Neural progenitor cell (in vitro differentiated cells): ENCODE measurements at places on chromosomes 2 and 18.

DNA sequence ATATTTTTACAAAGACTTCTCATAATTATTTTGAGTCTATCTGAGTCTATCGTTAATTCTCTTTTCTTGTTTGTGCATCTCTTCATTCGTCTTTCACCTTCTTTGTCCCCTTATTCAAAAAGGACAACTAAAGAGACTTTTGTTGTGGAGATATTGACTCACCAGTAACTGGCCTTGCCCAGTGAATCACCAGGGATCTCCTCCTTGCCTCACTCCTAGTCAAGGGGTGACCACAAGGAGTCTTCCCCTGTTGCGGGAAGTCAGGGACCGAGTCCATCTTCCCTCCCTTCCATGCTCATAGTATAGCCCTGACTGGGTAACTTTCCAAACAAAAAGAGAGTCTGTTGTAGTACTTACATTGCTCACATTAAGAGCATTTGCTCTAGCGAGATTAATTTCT is 158.9 kb downstream of the NEB start:
- DNase-seq: no peak

- no peak for DNase-seq
Observed at GRCh38 chr2:239226677-239227581, 173.9 kb downstream of the HDAC4 start.

- DNase-seq: no peak
Observed at GRCh38 chr2:122683018-122683417, 927.6 kb downstream of the TSN start.

DNA sequence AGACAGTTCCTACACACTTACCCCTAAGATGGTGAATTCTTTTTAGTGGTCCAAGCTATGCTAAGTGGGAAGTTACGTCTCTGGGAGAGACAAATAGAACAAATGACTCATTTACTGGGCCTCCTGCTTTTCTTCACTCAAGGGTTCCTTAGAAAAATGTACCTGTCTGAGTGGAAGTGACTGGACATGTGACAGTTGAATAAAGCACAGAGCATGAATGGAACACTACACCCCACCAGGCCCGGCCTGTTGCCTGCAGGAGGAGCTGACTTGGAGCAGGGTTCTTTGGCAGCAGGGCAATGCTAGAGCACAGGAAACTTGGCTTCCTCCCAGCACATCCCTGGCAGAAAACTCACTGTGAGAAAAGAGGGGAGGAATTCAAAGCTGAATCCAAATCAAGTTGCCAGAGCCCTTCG is 451.0 kb upstream of the SETBP1 start:
- no peak for DNase-seq

GRCh38 chr18:22640281-22640842 is 222.6 kb upstream of the CTAGE1 start:
- no peak for DNase-seq

DNA sequence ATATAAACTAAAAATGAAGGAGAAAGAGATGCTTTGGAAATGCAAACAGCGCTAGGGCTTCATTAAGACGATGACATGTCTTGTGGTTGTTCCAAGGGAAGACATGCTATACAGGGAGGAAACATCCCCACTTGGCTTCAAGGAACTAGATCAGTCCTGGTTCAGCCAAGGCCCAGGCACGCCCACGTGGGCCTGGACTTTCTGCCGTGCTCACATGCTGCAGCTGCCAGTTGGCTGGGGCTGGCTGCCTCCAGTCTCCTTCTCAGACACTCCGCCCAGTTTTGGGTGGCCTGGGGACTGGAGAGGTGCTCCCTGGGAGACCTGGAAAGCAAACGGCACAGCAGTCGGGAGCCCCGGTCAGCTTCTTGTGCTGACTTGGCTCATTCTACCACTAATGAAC is 109.6 kb downstream of the GLI2 start:
- no peak for DNase-seq

DNA sequence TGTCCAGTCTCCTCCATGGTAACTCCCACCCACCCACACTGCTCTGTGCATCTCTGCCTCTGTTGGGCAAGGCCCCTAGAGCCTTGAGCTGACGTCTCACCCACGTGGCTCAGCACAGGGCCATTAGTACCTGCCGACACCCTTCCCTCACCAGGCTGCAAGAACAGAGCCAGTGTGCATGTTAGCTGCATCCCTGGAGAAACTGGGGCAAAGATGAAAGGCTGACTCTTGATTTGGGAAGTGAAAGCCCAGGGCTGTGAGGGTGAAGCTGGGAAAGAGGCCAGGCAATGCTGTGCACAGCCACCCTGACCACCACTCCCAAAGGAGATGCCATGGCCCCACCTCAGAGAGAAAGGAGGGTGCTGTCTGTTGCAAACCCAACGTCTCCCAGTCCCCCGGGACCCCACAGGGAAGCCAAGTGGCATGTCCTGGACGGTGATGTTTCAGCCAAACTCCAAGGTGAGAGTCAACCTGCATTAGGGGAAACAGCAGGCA is 20.0 kb upstream of the HPCAL1 start:
- no peak for DNase-seq

- no peak for DNase-seq
Observed at GRCh38 chr2:74450570-74451190, 4.2 kb upstream of the INO80B start.

- DNase-seq: peak; percentile 30
Observed at GRCh38 chr18:3466872-3467271, 16.9 kb downstream of the TGIF1 start.

GRCh38 chr2:19671916-19672315 is 229.9 kb downstream of the TTC32 start:
- DNase-seq: no peak

DNA sequence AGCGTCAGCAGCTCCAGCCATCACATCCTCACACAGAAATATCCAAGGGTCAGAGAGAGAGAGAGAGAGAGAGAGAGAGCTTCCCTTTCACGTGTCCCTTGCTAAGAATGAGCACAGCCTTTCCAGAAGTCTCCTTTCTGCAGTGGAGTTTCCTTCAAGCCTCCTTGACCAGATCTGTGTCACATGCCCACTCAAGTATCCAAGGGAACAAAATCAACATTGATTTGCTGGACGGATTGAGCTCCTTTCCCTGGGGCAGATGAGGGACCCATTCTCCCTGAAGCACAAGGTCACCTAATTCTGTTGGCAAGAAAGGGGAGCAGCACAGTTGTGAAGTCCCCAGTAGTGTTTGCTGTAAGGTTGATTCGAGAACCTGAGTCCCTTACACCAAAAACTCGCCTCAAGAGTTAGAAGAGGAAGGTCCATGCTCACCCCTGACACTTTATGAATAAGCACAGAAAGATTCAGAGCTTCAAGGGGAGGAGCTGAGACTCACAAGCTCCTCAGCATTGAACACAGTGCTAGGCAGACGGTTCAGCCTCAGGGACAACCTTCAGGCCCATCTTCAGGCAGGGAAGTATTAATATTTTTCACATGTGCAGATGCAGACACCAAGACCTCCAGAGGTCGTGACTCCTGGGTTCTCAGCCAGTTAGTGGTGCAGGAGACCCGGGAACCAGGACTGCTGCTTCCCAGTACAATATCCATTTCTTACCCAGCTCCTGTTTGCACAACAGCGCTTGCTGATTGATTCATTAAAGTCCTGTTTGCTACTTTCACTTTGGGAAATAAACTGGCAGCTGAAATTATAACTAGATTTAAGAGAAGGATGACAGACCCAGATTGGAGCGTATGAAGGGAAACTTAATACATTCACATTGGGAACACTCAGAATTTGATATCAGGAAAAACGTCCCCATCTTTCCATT is 38.2 kb upstream of the MARCO start:
- no peak for DNase-seq

- DNase-seq: no peak
Observed at GRCh38 chr2:238403632-238404405, 22.9 kb upstream of the ASB1 start.

DNA sequence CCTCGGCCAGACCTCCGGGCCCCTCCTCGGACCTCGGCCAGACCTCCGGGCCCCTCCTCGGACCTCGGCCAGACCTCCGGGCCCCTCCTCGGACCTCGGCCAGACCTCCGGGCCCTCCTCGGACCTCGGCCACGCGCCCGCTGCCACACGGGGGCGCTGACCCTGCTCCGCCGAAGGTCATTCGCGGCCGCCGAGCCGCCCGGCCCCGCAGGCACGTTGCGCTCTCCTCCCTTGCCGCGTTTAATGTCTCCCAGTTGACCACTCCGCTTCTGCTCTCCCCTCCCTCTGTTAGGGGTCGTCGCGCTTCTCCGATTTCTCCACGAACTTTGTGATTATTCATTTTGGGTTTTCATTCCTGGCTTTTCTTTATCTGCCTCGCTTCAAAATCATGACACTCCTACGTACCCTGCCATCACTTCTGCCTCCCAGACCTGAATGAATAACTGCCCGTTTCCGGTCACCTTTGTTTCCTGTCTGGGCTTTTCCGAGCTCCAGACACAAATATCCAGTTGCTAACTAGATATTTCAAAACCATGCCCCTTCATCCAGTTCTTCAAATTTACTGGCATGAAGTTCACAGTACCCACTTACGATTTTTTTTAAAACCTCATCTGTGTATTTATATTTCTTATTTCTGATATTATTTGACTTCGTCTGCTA is 14.8 kb upstream of the COLEC12 start:
- DNase-seq: no peak

- DNase-seq: no peak
Observed at GRCh38 chr18:75785206-75785605, 357.7 kb upstream of the SMIM21 start.

GRCh38 chr2:53913721-53914120 is 54.0 kb upstream of the GPR75 start:
- no peak for DNase-seq

GRCh38 chr2:29010946-29011345 is 29.8 kb downstream of the TOGARAM2 start:
- peak; percentile 32 for DNase-seq
